ENCODE measurements at places on chromosomes 5 and 9.

GRCh38 chr5:34611464-34612415, 44.4 kb upstream of the RAI14 start:
- DNase-seq, result no peak

DNA sequence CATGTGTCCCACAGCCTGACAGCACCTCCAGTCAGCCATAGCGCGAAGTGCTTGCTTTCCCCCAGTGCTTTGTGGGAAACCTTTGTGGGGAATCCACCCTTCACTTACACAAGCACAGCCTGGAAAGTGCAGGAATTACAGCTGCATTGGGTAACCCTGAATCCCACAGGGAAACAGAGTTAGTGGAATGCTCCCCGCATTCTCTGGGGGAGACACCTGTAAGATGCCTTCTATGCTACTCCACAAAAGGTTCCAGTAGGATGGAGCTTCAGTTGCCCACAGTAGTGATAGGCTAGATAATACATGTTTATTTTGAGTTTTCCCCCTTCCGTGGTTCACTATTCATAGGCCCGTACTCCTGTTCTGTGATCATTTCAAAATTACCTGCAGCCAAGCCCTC, 60.3 kb downstream of the TLE4 start:
- DNase-seq, result no peak

GRCh38 chr5:161925960-161926359, 78.0 kb downstream of the GABRA1 start:
- no peak for DNase-seq

GRCh38 chr5:5645891-5646290, 223.4 kb downstream of the ICE1 start:
- no peak for DNase-seq

DNA sequence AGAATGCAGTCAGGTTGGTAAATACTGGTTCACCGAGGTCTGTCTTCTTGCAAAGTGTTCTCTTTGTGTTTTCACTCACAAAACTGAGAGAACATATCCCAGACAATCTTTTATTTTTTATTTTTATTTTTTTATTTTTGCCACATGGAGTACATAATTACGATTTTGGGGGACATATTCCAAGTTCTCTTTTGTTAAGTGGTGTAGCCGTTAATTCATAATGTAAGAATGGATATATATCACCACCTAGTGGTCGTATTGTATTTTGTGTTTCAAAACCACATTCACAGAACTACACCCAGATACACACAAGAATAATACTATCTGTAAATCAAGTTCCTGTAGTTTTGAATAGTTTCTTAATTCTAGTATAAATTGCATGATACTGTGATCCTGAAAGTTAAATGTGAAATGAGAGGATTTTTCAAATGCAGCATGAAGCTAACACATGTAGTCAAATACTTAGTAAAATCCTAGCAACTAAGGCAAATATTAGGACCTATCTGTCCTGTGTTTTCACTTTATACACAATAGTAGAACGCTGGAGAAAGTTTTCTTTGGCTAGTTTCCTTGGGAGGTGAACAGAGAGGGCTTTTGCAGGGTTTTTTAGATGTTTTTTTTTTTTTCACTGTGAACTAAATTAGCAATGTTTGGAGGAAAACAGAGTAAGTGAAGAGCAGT, 92.7 kb downstream of the VCAN start:
- no peak for DNase-seq

- DNase-seq, result no peak
These were observed 15.9 kb downstream of the TCF7 start for GRCh38 chr5:134130239-134130945.

GRCh38 chr5:8033261-8033660, 164.3 kb downstream of the MTRR start:
- DNase-seq, result no peak

GRCh38 chr5:36692791-36693763, 86.7 kb downstream of the SLC1A3 start:
- peak; percentile 31 for DNase-seq

DNA sequence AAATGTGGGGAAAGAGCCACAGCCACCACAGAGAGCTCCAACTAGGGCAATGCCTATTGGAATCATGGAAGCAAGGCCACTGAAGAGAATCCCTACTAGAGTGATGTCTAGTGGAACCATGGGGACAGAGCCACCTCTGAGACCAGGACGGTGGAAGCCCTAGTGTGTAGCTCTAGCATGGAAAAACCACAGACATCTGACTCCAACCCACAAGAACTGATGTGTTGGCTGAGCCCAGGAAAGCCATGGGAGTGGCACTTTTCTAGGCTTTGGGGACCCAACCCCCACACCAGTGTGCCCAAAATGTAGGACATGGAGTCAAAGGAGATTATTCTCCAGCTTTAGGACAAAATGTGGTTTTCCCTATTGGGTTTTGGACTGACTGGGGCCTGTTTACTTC, 721.9 kb downstream of the BRINP1 start:
- DNase-seq, result no peak

DNA sequence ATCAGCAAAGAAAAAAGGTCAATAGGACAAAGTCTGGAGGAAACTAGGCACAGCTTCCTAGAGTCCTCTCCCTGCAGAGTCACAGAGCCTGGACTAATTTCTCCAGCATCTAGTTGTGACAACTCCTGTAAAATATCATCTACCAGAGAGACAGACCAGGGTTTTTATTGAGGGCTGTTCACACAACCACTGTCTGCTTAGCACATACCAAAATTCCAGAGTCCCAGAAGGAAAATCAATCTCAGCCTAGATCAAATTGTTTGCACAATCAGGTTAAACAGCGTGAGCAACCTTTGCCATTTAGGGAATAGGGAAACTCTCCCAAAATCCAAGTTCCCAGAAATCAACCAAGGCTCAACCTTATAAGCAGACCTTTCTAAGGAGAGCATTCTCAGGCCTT, 190.3 kb downstream of the SYK start:
- DNase-seq, result no peak

DNA sequence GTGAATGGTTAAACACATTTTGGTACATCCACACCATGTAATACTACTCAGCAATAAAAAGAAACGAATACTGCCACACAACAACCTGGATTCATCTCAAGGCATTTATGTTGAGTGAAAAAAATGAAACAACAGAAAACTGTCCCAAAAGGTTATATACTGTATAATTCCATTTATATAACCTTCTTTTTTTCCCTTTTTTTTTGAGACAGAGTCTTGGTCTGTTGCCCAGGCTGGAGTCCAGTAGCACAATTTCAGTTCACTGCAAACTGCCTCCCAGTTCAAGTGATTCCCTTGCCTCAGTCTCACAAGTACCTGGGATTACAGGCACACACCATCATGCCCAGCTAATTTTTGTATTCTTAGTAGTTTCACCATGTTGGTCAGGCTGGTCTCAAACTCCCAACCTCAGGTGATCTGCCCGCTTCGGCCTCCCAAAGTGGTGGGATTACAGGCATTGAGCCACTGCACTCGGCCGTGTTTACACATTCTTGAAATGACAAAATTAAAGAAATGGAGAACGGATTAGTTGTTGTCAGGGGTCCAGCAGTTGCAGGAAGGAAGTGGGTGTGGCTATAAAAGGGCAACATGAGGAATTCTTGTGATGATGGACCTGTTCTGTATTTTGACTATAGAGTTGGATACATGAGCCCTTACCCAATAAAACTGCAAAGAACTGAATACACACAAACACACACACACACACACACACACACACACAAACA, 17.4 kb downstream of the PPP6C start:
- no peak for DNase-seq

DNA sequence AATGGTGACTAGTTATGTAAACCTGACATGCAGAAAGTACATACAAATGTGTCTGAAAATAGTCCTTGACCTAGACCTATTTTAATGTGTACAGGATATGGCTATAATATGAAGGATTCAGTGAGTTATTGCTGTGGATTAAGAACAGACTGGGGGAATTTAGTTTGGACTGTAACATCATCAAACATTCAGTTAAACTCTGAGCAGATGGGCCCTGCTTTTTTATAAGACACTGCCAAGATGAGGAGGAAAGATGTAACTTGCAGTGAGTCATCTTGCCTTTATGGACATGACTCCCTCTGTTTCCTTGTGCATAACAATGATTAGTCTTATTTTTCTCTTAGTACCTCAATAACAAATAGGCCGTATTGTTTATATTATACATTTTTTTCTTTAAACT, 12.2 kb downstream of the PPP3R2 start:
- DNase-seq, result no peak

GRCh38 chr9:135570456-135570855, 8.9 kb downstream of the PAEP start:
- no peak for DNase-seq

DNA sequence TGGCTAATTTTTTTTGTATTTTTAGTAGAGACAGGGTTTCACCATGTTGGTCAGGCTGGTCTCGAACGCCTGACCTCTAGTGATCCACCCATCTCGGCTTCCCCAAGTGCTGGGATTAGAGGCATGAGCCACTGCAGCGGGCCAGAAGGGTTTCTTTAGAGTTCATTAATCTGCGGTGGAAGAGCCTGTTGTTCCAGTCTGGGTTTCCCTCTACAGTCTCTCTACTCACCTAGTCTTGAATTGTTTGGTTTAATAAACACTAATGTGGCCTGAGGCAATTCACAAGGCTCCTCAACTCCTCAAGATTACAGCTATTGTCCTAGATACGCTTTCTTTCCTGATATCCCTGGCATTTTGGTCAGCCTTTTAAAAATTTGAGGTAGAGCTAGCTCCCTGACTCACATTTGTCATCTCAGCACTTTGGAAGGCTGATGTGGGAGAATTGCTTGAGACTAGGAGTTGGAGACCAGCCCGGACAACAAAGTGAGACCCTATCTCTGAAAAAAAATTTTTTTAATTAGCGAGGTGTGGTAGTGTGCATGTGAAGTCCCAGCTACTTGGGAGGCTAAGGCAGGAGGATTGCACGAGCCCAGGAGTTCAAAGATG, 4.6 kb upstream of the SAR1B start:
- no peak for DNase-seq

DNA sequence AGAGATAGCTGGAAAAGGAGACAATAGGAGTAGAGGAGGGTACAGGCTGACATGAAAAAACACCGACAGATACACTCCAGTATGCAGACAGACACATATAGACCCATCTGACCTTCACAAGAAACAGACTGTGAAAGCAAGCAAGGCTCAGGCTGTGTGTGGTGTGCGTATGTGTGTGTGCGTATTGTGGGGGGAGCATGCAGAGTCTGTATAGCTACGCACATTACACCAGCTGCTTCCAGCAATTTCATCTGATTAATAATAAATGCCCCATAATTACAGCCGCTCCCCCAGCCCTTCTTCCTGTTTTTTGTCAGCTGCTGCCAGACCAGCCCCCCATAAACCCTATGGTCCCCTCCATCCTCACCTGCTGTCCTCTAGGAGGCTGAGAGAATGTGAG, 6.7 kb downstream of the CNTFR start:
- DNase-seq, result no peak

GRCh38 chr5:138038826-138039225, 5.9 kb upstream of the FAM13B start:
- no peak for DNase-seq

- DNase-seq, result no peak
These were observed 69.1 kb upstream of the PUM3 start for GRCh38 chr9:2913026-2913425.

DNA sequence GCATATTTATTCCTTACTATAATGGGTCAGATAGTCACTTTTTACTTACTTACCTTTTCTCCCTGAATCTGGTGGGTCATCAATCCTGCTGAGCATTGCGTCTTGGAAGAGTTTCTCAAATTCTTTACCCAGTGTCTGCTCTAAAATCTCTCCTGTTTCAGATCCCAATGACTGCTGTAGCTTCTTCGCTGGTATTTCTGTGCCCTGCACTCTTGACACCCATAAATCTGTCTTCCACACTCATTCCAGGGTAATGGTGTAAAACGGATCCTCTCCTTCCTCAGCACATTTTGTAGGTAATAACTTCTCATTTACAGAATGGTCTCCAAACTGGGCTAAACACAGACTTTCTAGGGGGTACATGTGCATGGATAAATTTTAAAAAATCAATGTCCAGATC, 407.4 kb downstream of the DMAC1 start:
- no peak for DNase-seq

GRCh38 chr5:95075111-95075510, 209.8 kb downstream of the MCTP1 start:
- DNase-seq, result no peak

- no peak for DNase-seq
These were observed 281.9 kb downstream of the MARCHF11 start for GRCh38 chr5:15897656-15898055.

DNA sequence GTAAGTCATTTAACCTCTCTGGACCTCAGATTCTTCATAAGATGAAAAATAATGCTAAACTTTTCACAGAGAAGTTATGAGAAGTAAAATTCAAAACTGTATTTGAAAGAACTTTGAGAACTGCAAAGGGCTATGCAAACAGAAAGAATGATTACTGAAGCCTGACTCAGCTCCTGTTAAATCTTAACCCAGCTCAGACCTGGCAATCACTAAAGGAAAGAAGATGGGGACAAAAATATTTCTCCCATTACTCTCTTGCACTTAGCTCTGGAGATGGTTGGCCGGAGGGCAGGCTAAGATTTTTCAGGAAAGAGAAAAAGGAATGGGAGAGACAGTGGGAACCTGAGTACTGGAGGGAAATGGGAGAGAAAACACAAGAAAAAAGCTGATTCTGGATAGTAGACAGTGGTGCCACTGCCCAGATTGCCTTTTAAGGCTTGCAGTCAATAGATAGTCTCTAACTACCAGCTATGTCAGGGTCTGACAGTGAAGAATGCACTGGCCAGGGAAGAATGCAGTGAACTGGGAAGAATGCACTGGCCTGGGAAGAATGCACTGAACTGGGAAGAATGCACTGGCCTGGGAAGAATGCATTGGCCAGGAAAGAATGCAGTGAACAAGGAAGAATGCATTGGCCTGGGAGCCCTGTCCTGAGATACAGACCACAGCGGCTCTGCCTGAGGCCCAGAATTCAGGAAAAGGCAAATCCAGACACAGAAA, 25.2 kb upstream of the CEMIP2 start:
- no peak for DNase-seq

DNA sequence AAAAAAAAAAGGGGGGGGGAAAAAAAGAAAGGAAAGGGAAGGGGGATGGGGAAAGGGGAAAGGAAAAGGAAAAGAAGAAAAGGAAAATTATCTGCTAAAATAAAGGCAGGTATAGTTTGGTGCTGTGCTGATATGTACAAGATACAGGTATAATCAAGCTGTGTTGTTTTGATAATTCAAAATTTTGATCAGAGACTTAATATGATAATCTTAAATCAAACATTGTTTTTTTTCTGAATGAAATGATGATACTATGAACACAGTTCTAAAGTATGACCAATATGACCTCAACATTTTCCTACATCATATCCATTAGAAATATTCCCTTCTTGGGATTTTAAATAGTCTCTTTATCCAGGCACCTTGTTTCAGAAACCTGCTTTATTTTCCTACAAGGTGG, 115.6 kb upstream of the TRPM3 start:
- DNase-seq, result no peak

GRCh38 chr9:95070549-95071021, 246.9 kb downstream of the FANCC start:
- no peak for DNase-seq

- DNase-seq, result no peak
These were observed 135.2 kb upstream of the HMHB1 start for GRCh38 chr5:143676802-143677201.

- DNase-seq, result no peak
These were observed 49.6 kb upstream of the SMIM32 start for GRCh38 chr5:136242611-136243010.

All from CD4-positive, alpha-beta T cell treated with Interleukin-6 for 4 hours (primary cell).